ENCODE measurements at places on chromosomes 7 and 10.

DNA sequence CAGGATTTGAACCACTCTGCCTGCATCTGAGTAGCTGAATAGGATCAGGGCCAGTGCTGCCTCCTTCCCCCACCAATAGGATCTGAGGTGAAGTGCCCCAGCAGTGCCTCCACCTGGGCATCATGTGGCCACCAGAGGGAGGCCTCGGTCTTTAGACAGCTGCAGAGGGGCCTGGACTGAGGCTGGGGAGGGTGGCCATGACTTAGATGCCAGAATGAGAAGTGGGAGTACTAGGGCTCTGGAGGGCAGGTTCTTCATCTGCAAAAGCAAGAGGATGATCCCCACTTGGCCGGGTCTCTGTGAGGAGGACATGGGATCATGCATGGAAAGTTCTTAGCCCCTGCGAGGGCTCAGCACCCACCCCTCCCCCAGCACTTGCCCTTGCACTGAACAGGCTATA, 56.9 kb downstream of the NEUROG3 start:
- DNase-seq = no peak

- DNase-seq = no peak
These were observed 143.3 kb upstream of the TNS3 start for GRCh38 chr7:47725031-47725780.

DNA sequence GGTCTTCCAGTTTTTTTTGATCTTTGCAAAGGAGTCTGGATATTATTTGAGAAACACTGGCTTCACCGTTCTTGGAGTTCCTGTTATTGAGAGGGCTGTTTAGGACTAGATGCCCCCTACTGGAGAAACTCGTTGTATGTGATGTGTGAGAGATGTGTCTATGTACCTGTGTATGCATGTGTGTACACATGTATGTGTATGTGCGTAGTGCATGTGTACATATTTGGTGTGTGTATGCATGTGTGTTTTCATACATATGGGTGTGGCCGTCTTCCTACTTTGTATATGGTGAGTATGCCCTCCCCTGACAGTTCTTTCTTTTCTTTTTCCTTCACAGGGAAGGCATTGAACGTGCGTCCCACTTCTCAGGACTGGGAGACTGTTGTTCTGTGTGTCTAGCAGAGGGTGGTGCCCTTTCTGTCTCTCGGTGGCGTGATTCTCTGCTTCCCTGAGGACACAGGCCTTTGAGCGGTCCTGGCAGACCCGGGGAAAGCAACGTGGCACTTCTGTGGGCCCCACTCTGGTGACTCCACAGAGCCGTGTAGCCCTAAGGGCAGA, 3.0 kb upstream of the CALHM3 start:
- DNase-seq = no peak

GRCh38 chr7:155062411-155062810, 7.7 kb upstream of the HTR5A start:
- DNase-seq = no peak

- DNase-seq = no peak
These were observed 96.5 kb downstream of the GRK5 start for GRCh38 chr10:119303886-119304285.

- DNase-seq = no peak
These were observed 64.6 kb upstream of the GJD4 start for GRCh38 chr10:35540296-35541164.

GRCh38 chr10:132301371-132302330, 6.1 kb downstream of the STK32C start:
- no peak for DNase-seq

DNA sequence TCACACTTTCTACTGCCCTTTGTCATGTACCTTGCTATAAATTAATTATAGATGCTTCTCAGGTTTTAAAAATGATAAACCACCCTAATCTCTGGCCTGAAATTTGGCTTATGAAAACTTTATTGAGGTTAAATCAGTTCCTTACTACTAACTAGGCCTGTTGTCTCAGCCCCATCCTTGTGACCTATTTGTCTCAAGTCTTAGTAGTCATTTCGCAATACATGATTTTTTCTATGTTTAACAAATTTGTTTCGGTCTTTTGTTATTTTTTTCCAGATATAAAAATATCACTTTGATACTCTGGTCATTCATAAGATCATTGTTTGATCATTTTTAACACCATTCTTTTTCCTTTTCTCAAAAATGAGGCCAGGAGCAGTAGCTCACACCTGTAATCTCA, 411.6 kb downstream of the GFRA1 start:
- no peak for DNase-seq

- DNase-seq = no peak
These were observed 6.5 kb downstream of the SCART1 start for GRCh38 chr10:133460208-133460769.

DNA sequence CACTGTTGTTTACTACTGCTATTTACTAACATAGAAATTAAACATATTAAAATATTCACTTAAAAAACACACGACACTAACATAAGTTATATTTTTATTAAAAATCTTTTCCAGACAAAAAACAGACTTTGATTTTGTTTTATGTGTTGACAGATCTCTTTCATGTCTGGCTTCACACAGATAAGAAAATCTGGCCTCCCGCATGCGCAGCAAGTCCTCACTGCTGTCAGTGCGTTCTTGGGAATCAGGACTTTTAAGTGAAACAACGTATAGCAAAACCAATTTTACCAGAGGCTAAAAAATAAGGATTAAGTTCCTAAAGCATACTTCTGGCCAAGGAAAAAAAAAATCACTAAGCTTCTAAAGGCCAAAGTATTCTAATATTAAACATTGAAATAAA, 1.2 kb upstream of the IDI1 start:
- DNase-seq = no peak

DNA sequence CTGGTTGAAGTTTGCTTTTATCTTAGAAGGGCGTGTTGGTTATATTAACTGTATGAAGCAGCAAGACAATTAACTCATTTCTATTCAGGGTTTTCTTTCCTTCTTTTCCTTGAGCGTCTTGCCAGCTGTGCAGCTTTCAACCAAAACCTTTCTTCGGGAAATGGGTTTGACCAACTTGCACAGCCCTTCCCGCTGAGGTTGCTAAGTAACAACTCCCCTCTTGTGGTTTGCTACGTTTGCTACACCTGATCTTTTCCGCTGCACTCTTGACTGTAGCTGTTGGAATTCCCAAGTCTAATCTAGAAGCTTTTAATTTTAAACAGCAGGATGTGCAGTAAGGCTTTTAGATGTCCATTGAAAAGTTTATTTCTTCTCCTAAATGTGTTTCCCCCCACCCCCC, 116.9 kb downstream of the CDCA7L start:
- no peak for DNase-seq

- DNase-seq = peak; percentile 48
These were observed 135.8 kb downstream of the CAMK1D start for GRCh38 chr10:12484941-12485805.

- no peak for DNase-seq
These were observed 63.3 kb downstream of the NOC3L start for GRCh38 chr10:94299417-94299816.

GRCh38 chr10:126551202-126551601, 119.3 kb downstream of the C10orf90 start:
- DNase-seq = no peak

- DNase-seq = no peak
These were observed 74.3 kb downstream of the PLXNA4 start for GRCh38 chr7:132501956-132502355.

- DNase-seq = no peak
These were observed 203.0 kb downstream of the HIBADH start for GRCh38 chr7:27459731-27460053.
